NCI-H69 (cell line): ENCODE measurements at places on chromosomes 16 and 17.
A peak's percentile ranks its signal among the peaks of the same experiment; 100 is the strongest.

DNA sequence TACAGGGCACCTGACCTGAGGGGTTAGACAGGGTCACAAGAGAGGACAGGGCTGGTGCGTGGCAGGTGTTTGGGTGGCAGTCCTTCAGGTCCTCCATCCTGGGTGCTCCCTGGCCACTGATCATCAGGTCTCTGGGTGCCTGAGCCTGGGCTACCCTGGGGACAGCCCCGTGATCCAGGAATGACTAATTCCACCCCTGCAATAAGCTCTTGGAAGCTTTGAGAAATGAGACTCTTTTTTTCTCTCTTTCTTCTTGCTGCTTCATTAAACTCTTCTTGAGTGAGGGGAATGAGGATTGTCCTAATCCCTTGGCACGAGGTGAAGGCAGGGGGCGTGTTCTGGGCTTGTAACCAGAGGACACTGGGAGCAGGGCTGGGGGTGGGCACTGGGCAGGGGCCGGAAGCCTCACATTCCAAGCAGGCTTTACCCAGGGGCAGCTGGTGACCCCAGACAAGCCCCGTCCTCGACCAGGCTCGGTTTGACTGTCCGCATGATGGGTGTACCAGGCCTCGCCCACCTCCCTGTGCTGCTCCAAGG, 21.4 kb upstream of the SPNS2 start:
- no peak for DNase-seq

GRCh38 chr16:87849419-87850008, 19.8 kb downstream of the SLC7A5 start:
- DNase-seq, result no peak

DNA sequence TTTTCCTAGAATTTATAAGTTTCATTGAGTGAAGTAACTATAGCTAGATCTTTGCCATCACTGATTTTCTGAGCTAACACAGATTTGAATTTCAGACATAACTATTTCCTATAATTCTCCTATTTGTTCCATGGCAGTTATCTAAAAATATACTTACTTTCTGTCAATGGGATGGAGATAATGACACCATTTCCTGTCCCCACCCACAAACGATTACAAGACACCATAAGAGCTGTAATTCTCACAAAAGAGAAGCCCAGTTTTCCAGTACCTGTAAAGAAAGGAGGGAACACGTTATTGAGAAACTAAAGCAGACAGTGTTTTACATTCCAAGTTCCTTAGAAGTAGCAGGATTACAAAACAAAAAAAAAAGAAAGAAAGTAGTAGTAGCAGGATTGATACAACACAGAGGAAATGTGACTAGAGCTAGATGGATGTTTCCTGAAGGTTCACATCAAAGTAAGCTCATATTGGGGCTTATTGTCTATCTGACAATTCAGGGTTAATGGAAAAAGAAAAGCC, 110.9 kb upstream of the TOB1 start:
- no peak for DNase-seq

DNA sequence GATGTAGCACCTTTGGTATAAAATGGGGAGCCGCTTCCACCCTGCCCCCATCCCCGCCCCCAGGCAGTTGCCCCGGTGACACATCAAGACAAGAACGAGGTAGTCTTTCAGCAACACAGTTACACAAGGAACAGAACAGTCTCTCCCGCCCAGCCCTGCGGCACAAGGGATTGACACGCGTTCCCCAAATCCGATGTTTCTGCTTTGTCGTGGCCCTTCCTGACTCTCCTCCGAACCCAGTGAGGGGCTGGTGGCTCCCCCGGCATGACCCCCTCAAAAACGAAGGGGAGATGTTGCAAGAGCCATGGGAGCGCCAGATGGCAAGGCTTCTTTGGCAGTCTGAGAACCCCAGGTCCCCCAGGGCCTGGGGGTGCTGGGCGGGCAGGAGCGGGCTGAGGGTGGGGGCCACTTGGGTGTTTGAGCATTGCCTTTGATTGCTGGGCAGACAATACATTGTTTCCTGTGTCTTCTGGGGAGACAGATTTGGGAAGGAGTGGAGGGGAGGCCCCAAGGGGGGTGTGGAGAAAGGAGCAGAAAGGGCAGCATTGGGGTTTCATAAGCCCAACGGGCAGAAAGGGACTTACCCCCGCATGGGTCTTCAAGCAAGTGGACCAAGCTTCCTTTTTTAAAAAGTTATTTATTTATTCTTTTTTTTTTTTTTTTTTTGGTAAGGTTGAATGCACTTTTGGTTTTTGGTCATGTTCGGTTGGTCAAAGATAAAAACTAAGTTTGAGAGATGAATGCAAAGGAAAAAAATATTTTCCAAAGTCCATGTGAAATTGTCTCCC, 16.6 kb downstream of the COL1A1 start:
- DNase-seq, result no peak

GRCh38 chr17:41510251-41511065, 5.0 kb upstream of the KRT13 start:
- DNase-seq, result peak; percentile 65

DNA sequence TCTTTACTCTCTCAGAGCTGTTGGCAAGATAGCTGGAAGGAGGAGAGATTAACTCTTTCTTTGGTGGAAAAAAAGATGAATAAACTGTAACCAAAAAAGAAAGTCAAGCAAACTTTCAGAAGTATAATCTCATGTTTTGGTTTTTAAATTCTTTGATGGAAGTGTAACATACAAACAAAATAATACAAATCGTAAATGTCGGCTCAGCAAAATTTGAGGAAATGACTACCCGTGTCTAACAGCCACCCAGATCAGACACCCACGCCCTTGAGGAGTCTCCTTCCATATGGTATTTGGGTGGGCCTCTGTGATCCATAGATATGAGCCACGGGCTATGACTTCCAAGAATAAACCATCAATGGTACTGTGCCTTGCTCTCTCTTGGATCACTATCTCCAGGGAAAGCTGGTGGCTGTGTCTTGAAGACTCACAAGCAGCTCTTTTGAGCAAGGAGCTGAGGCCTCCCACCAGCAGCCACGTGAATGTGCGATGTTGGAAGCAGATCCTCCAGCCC, 9.6 kb upstream of the CD300C start:
- DNase-seq, result no peak

DNA sequence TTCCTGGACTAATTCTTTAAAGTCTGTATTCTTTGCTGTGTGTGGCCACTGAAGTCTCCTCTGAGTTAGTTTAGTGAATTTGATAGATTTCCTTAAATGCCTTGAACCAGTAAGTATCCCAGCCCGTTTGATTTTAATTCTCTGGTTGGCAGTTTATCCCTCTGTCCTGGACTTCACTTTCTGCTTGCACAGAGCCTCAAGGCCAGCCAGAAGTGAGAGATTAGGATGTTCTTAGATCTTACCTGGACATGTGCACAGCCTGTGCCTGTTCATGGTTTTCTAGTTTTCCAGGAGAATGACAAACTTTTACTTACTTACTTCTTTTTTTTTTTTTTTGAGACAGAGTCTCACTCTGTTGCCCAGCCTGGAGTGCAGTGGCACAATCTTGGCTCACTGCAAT, 10.8 kb upstream of the SLC38A7 start:
- DNase-seq, result no peak

DNA sequence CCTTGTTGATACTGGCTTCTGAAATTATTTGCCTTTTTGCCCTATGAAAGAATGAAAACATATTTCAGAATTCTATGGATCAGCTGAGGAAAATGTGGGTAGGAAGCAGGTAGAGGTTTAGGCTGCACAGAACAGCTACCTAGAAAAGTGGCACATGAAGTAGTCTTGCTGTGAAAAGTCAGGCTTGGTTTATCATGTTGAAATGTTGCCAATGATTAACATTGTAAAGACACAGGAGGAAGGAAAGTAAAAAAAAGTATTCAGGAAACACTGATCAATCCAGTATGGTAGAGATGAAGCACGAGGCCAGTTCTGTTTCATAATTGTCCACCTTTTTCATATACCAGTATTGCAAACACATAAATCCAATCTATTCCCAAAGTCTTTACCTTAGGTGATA, 29.9 kb downstream of the ABCA6 start:
- no peak for DNase-seq

DNA sequence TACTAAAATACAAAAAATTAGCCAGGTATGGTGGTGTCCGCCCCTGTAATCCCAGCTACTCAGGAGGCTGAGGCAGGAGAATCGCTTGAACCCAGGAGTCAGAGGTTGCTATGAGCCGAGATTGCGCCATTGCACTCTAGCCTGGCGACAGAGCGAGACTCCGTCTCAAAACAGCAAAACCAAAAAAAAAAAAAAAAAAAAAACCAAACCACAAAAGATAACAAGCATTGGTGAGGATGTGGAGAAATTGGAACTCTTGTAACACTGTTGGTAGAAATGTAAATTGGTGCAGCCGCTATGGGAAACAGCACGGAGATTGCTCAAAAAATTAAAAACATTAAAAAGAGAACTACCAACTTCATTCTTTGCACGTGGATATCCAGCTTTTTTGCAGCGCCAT, 119.4 kb downstream of the OR1D5 start:
- DNase-seq, result no peak

DNA sequence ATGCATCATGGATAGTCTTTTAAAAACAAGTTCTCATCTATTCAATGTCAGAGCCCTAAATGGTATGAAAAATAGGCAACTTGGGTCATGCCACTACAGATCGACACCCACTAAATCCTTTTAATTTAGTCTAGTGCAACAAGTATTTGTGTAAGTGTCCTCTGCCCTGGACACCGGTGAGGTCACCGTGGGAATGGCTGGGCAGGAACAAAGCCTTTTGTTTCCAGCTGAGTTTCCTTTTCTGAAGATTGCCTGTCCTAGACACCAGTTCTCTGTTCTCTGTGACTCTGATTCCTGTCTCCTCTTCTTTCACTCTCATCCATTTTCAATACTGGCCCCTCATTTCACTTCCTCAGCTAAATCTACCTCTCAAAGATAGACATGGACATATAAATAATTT, 446.5 kb downstream of the MAF start:
- no peak for DNase-seq

GRCh38 chr17:32551186-32551955, 64.6 kb downstream of the CDK5R1 start:
- no peak for DNase-seq
